Body of pancreas (tissue), 4 donors: ENCODE measurements at places on chromosomes 6 and 20. TPM values are rescaled to one million over a fixed set of nuclear protein-coding genes. Genes with fewer than 3 reads are reported as not detected.

GRCh38 chr20:458776-459175, 3.6 kb downstream of the TBC1D20 start:
- no peak for DNase-seq

GRCh38 chr20:14569641-14570040, 232.2 kb upstream of the FLRT3 start:
- no peak for DNase-seq

DNA sequence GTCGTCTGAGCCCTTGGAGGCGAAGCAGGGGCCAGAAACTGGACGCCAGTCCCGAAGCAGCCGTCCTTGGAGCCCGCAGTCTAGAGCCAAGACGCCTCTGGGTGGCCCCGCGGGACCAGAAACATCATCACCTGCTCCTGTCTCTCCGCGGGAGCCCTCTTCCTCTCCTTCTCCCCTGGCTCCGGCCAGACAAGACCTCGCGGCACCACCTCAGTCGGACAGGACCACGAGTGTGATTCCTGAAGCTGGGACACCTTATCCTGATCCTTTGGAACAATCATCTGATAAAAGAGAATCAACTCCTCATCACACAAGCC, 416 bp downstream of the RSPH4A start:
- DNase-seq = peak; percentile 10

Gene MUCL3
- total RNA-seq = 0.52 TPM

DNA sequence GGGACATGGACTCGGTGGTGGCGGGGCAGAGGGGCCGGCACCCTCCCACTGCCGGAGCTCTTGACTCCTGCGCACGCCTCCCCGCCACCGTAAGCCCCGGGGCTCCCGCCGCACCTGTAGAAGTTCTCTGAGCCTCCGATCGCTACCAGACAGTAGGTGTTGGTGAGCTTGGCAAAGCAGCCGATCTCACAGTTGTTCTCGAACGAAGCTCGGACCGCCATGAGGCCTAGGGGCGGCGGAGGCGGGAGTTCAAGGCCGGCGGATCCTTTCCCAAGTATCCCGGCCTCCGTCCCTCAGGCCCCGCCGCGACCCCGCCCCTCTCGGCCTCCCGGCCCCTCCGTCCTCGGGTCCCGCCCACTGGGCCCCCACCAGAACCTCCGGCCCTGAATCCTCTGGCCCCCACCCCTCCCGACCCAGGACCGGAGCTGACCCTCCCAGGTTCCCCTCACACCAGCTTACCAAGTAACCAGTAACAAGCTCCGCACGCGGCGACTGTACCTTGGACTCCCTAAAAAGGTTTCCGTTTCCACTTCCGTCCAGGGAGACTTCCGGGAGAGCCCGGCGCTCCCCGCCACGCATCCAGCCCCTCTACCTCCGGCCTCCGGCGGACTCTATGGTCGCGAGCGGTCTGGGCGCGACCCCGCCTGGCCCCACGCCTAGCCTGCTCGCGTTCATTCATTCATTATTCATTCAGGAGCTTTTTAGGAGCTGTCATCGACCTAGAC, at the start of gene EIF6:
EIF6 (minus strand) TSS at position 506 of the 725 bp plus-strand sequence; CDS start at position 221, 285 bp downstream.
- DNase-seq = peak; percentile 81

Gene CYP21A2
- 0.52 TPM for total RNA-seq

GRCh38 chr6:5142915-5143314, 57.8 kb downstream of the PPP1R3G start:
- DNase-seq = no peak

DNA sequence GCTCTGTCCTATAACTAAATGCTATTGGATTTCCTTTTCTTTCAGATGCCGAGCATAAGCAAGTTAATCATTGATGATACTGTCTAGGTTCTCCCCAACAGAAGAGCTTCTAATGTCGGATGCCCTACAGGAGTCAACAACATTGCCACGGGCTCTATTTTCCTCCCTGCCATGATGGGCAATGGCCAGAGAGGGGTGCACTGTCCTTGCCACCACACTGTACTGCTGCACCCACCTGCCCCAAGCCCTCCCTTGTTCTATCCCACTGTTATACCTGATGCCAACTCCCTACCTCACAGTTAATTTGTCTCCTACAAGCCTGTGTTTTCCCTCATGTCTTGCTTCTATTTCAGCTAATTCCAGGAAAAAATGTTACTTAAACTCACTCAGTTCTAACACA, 773.6 kb upstream of the CHD6 start:
- no peak for DNase-seq

GRCh38 chr6:3526962-3527650, 70.3 kb upstream of the SLC22A23 start:
- no peak for DNase-seq

DNA sequence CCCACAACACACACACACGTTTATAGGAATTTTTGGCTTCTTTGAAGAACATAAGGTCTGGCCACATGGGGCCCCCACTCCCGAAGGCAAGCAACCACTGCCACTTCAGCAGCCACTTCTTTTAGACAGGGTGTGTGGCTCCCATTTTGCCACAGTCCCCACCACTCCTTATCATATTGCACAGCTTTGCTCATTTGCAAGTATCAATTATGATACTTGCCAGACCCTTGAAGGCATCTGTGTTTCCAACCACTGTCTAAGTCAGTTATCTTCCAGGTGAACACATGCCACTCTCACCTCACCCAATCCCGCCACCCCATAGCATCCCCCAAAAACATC, 73.1 kb downstream of the NOL4L start:
- DNase-seq = no peak

DNA sequence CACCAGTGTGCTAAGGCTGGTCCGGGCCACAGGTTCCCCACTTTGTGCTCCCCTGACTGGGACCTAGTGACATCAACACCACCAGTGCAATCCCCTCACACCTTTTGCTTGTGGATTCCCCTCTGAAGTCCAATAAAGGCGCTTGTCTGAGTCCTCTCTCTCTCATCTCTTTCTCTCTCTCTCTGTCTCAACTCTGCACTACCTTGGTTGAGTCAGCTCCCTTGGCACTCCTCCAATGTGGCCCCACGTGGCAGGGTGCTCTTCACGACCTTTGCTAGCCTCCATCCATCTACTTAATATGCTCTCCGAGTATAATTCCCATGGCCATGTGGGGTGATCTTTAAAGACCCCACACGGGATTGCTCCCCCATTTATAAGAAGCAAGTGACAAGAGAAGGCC, 385.0 kb downstream of the CD83 start:
- no peak for DNase-seq

GRCh38 chr6:87661503-87661902, 40.5 kb downstream of the AKIRIN2 start:
- no peak for DNase-seq

GRCh38 chr20:39152126-39152525, 190.0 kb downstream of the DHX35 start:
- peak; percentile 14 for DNase-seq

Gene FRS3
- total RNA-seq = 5.3 TPM

- DNase-seq = no peak
Observed at GRCh38 chr6:33634161-33634727, 13.1 kb downstream of the ITPR3 start.

Gene SLC4A11
- 0.52 TPM for total RNA-seq

GRCh38 chr6:106511288-106512047, 117.8 kb downstream of the RTN4IP1 start:
- DNase-seq = peak; percentile 42

DNA sequence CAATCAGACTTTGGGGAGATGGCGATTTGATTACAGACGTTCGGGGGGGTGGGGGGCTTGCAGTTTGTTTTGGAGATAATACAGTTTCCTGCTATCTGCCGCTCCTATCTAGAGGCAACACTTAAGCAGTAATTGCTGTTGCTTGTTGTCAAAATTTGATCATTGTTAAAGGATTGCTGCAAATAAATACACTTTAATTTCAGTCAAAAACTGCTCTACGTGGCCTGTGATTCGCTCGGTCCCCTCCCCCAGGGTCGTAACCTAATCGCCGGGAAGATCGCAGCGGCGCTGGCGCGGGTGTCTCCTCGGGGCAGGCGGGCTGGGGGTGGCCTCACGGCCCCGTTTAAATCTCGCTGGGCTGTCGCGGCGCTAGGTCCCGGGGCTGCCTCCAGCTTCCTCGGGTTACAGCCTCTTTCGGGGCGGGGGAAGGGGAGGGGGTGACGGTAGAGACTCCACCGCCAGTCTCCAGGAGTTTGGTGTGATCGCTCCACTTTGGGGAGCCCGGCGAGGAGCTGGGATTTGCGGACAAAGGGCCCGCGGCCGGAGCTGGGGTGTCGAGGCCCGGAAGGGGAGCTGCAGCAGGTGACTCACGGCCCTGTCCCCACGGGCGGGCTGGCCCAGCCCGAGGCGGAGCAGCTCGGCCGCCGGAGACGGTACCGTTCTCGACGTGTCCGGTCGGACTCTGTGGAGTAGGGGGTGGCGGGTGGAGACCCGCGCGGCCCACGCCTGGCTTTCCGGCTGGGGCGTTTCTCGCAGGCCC, 4.2 kb downstream of the FOXC1 start:
- DNase-seq = peak; percentile 40

DNA sequence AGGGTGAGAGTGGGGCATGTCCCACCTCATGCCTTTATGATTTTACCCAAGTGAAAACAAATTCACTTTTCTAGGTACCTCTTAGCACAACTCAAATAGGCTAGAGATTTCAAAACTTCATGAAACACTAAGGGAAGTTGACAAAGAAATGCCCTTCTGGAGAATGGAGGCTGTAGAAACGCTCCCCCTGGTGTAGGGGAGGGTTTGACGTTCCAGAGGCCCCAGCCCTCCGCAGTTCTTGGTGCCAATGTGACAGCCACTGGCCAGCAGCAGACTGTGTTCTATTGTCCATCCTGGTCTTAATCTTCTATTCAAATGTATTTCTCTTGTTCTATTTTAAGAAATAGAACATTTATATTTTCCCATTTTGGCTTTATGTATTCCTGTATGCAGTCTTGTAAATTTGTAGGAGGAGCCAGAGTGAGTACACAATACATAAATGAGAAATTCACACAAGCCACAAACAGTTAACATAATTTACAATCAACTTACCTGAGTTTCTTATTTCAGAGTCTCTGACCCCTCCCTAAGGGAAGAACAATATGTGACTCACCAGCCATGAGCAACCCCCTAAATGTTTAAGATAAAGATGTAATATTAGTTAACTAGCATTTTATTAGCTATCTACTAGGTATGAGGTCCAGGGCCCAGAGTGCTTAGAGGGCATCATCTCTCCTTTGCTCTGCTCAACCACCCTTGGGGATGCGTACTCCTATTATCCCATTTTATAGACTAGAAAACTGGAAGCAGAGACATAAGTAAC, 8.8 kb upstream of the MUC21 start:
- no peak for DNase-seq
